ENCODE measurements at places on chromosomes 3 and 15.

GRCh38 chr3:131079086-131079485, 52.4 kb downstream of the NEK11 start:
- DNase-seq = no peak

GRCh38 chr3:47228088-47228487, 54.5 kb downstream of the KIF9 start:
- DNase-seq = no peak

- no peak for DNase-seq
Observed at GRCh38 chr3:4138786-4139431, 164.3 kb upstream of the SETMAR start.

- no peak for DNase-seq
Observed at GRCh38 chr3:64129106-64129505, 96.2 kb downstream of the PRICKLE2 start.

DNA sequence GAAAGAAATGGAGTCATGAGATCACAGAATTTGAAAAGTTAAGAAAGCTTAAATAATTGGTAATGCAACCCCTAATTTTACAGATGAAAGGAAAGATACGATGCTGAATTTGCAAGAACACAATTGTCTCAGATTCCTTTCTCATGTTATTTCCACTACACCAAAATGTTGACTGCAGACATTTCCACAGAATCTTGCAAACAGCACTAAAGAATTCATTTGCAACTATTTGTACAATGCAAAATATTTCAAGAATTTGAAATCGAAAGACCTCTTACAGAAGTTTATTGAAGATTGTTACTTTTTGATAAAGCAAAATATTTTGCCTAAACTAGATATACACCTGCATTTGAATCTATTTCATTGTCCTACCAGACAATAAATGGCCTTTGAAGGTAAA, 194.1 kb upstream of the KCNMB2 start:
- no peak for DNase-seq

DNA sequence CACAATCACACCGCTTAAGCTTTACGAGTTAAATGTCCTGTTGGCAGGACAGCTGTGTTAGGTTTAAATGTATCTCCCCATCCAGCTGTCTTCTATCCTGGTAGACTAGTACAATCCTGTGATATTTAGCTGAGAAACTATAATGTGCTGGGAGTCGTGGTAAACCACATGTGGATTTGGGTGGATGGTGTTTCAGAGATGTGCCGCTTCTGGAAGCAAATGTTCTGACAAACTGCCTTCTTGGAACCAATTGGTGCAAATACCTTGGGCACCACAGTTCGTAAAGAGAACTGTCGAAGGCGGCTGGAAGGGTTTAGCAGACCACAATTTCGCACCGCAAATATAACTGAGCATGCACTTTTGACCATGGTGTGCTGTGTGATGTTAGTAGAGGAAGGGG, 15.0 kb downstream of the SCG5 start:
- no peak for DNase-seq

- DNase-seq = no peak
Observed at GRCh38 chr3:1197051-1197450, 104.2 kb downstream of the CNTN6 start.

GRCh38 chr15:28096411-28096669, 2.8 kb downstream of the OCA2 start:
- no peak for DNase-seq

DNA sequence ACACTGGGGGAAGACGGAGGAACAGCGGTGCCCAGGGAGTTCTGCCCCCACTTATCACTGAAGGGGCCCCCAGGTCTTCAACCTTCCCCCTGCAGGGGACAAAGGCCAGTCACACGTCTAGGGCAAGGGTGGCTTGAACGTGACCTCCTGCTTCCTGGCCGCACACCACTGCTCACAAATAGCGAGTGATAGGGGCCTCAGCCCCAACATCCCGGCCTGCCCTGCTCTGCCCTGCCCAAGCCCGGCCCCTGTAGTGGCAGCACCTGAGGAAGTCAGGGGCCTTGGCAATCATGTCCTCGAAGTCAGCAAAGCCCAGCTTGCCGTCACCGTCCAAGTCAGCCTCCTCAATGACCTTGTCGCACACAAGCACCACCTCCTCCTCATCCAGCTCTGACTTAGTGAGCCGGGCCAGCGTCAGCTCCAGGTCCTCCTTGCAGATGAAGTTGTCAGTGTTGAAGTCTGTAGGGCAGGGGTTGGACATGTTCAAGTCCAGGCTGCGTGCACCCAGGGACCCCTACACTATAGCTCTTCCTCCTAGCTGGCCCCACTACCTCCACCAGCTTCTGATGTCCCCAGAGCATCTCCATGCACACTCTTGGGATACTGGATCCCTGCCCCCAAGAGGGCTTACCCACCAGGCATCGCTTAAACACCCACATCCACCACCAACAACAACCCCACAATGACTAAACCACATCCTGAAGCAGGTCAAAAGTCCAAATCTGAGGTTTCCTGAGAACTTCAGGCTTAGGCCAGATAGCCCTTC, 13.3 kb downstream of the SH2D7 start:
- DNase-seq = peak; percentile 26

Measured in CD4-positive, alpha-beta T cell (primary cell).